ENCODE measurements at places on chromosomes 1 and 21.

GRCh38 chr1:186736971-186737685 lies 56.9 kb upstream of the PTGS2 start:
- no peak for DNase-seq

GRCh38 chr1:12383001-12383400 lies 153.2 kb downstream of the VPS13D start:
- no peak for DNase-seq

DNA sequence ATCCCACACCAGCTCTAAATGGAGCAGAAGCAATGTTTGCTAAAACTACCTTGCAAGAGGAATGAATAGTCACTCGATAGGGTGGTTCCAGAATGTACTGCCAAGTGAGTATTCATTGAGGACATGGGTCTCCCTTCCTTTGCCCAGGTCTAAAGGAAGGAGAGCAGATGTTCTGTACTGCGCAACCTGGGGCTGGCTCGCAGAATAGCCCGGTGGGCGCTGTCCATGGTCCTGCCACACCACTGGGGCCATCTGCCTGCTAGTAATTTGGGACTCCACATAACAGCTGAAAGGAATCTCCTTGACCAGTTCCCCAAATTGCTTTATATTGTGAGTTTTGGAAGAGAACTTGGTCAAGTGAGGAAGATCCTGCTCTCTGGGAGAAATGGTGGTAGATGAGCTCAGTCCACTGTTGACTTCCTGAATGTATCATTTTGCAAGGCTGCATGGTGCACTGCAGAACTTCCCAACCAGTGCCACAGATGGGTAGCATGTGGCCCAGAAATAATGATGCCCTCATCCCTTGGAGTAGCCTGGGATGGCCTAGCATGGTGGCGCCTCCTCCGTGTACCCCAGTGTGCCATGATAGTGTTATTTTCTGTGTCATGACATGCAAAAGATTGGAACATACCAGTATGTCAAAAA lies 5.7 kb downstream of the SLC6A17 start:
- DNase-seq, result no peak

DNA sequence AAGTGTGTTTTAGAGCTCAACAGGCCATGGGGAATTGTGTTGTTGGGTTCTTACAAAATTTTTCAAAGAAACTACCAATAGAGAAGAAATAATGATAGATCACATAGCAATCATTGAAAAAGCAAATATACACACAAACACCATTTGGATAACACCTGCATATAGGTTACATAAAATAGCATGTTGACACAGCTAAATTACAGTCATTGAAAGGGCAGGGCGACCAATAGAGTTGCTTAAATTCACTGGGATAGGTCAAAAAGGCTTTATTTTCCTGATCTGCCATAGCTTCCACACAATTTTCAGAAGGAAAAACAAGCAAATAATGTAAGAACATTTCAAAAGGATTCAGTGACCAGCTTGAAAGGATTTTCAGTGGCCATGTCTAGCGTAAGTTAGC lies 57.9 kb upstream of the FGGY start:
- DNase-seq, result no peak

DNA sequence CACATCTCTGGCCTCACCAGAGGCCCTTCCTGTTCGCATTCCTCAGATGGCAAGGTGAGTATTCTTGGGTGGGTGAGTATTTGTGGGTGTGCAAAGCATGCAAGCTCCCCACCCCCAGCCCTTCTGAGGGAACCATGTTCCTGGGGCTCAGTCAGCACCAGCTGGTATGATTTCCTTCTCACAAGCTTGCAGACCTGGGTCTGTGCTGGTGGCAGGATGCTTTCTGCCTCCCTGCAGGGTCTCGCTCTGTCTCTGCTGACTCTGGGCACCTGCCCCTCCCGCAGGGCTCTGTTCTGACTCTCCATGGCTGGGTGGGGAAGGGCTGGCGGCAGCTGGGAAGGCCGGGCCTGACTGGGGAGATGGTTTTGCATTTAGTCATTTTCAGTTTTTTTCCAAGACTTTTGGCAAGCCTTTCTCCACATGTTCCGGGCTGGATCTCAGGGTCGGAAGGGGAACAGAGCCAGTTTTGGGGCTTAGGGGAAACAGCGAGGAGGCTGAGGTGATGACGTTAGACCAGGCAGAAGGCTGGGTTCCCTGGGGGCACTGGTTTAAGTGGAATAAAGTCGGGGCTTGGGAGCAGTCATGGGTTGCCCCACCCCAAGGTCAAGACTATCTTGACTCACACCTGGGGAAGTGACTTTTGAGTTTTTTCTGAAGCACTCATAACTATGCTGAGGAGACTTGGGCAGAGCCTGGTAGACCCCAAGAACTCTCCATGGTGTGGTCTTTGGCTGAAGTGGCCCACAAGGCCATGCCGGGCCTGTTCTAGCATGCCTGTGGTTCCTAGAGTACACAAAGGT lies 6.2 kb downstream of the RASSF5 start:
- DNase-seq, result no peak

- DNase-seq, result no peak
Observed at GRCh38 chr21:30256100-30256499, 26.6 kb downstream of the KRTAP24-1 start.

DNA sequence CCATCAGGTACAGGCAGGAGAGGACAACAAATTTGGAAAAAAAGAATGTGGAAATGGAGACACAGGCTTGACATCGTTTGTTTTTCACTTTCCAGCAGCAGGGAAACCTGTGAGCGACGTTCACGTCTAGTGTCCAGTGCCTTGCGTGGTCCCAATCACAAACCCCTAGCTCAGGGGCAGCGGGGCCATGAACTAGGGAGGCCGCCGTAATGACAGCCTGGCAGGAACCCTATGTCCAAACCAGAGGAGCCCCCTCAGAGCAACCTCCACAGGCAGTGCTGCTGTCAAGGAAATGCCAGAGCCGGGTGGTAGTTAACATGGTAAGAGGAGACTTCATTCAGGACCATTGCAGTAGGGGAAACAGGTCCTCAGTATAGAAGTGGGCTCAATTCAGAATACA lies 37.8 kb upstream of the PSEN2 start:
- no peak for DNase-seq

DNA sequence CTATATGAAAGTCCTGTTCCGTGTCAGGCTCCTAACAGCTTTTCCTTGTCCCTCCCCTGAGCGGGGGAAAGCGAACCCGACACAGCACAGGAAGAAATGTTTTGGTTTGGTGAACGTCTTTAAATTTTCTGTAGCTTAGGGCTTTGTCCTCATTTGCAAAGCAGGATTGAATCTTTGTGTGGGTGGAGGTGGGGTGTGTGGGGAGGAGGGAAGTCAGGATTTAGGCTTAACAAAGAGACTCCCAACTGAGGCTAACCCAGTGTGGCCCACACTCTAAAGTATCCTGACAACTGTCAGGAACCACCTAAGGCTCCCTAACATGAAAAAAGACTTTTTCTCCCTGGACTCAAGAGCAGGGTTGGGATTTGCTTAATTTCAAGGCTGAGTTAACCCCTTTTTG lies 376.2 kb upstream of the C1orf174 start:
- no peak for DNase-seq

- no peak for DNase-seq
Observed at GRCh38 chr1:165306543-165307434, 49.7 kb downstream of the LMX1A start.

- no peak for DNase-seq
Observed at GRCh38 chr1:117556341-117556740, 49.5 kb upstream of the TENT5C start.

GRCh38 chr21:26320596-26320995 lies 150.0 kb upstream of the APP start:
- DNase-seq, result no peak

DNA sequence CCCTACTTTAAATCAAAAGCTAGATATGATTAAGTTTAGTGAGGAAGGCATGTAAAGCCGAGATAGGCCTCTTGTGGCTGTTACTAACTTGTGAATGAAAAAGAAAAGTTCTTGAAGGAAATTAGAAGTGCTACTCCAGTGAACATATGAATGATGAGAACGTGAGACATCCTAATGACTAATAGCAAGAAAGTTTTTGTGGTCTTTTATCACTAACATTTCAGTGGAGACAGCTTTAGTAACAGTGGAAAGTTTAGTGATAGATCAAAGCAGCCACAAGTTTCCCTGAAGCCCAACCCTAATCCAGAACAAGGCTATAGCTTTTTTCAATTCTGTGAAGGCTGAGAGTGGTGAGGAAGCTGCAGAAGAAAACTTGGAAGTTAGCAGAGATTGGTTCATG lies 73.6 kb upstream of the LRRC8B start:
- no peak for DNase-seq

GRCh38 chr1:185155600-185156287 lies 1.0 kb downstream of the TRMT1L start:
- no peak for DNase-seq

DNA sequence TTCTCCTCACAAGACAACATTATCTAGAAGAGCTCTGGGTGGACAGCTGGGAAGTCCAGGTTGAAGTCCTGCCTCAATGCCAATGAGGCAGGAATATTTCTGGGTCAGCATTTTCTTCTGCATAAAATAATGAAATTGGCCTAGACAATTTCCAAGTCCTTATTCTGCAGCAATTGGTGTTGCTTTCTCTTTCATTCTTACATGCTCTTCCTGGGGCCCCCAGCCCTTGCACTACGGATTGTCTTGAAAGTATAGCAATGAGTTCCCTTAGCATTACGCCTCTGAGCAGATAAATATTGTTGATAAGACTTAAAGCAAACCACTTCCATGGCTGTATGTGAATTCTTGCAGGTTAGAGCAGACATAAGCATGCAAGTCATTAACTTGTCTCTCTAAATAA lies 188.5 kb downstream of the TGFBR3 start:
- DNase-seq, result no peak

- DNase-seq, result no peak
Observed at GRCh38 chr1:225940385-225941151, 452 bp downstream of the LEFTY2 start.

DNA sequence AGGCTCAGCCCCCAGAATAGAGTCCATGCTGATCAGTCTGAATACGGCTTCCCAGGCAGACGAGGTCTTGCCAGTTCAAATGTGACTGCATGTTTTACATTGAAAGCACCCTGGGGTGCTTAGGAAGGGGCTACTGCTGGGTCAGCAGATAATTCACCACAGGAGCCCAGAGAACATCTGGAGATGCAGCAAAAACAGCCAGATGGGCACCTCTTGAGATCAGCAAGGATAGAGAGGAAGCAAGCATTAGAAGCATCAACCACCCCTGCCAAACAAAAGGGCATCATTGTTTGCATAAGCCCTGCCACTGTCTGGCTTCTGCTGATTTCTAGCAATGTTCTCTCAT lies 403.1 kb downstream of the RRAGC start:
- no peak for DNase-seq

GRCh38 chr1:12511128-12511484 lies 106.9 kb downstream of the DHRS3 start:
- no peak for DNase-seq

DNA sequence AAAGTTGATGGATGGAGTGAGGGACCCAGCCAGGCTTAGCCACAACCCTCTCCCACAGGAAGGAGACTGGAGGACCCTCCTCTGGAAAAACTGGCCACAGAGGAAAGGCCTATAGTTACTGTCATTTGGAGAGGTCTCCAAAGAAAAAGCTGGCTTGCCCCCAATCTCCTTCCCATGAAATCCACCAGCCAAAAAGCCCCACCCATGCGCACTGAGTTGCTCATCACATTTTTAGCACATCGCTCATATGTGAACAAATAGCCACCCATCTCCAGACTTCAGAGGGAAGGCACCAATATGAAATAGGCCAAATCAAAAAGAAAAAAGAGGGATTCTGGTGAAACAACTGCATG lies 36.9 kb upstream of the QSOX1 start:
- DNase-seq, result no peak

- DNase-seq, result no peak
Observed at GRCh38 chr1:235101558-235102258, 26.9 kb downstream of the TOMM20 start.

DNA sequence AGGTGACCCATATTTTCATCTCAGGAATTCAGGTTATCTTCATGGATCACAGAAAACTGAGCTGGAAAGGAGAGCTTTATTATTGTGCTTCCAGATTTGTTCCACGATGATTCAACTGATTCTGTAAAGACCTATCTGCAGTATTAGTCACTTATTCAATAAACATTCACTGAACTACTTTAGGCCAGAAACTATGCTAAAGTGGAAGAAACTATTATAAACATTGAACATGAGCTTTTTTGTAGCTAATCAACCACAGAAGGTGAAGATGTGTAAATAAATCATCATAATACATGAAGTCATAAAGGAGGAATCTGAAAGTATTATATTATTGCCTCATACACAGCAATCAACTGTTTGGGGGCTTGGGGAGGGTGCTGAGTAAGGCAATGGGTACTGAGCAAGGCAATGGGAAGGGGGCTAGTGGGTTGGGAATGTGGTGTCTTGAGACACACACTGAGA lies 30.6 kb upstream of the EXO1 start:
- no peak for DNase-seq

DNA sequence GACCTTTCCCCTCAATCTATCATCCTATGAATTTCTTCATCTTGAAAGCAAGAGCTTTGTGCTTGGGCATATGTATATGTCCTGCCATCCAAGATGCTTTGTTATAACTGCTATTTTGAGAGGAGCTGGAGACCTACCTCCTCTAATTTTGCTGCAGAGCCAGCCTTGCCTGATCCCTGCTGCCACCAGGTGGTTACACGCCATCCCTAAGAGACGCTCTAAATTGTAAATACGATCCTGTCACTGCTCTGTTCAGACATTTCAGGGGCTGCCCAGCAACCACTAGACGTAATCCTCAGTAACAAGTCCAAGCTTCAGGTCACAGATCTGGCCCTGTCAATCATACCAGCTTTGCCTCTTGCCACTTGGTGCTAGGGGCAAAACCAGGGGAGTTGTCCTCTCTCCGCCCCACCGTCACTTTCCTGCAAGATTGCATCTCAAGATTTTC lies 32.9 kb downstream of the GPA33 start:
- DNase-seq, result no peak

DNA sequence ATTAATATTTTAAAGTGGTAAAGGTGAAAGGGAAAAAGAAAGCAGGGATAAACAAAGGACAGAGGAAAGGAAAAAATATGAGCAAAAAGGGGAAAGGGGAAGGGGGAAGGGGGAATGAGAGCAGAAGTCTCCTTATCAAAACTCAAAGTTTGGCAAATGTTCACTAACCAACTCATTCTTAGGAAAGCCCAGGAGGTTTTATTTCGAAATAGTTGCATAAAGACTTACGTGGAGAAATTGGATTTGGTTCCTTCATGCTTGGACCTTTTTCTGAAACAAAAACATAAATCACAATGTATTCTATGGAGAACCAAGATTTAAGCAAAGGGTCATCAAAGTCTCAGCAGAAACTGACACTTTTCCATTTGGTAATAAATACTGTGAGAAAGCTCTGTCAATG lies 188.1 kb downstream of the TGFBR3 start:
- DNase-seq, result no peak

- peak; percentile 58 for DNase-seq
Observed at GRCh38 chr1:212605441-212606394, 2.8 kb upstream of the ATF3 start.

DNA sequence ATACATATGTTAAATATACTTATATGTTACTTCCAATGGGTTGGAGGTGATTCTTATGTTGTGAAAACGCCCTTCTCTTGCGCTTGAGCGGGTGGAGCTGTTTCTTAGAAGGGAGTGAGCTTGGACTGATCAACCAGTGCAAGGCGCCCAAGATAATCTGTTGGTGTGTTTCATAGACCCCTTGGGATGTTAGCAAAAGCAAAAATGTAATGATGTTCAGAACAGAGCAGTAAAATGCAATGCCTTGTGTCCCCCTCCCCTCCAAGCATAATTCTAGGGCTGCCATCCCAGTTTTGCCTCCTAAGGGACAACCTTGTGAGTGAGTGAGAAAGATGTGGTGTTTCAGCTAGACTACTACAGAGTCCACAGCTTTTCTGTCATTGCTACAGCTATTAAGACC lies 6.2 kb upstream of the CD34 start:
- DNase-seq, result no peak

All from SK-N-MC (cell line).